ENCODE measurements at places on chromosomes 5 and 9. TPM values are rescaled to one million over a fixed set of nuclear protein-coding genes. Genes with fewer than 3 reads are reported as not detected.

PIP5KL1 gene
- total RNA-seq = not detected

BTNL3 gene
- not detected for total RNA-seq

CDKN2B gene
- not detected for total RNA-seq

MARCOL gene
- not detected for total RNA-seq

PDE6A gene
- total RNA-seq = not detected

PCDHGB3 gene
- total RNA-seq = 3.1 TPM

GAPT gene
- not detected for total RNA-seq

LPAR1 gene
- 45.9 TPM for total RNA-seq

PCDHGB7 gene
- 7.3 TPM for total RNA-seq

KLHL3 gene
- total RNA-seq = 4.2 TPM

ADAMTS6 gene
- 2.6 TPM for total RNA-seq

ZDHHC21 gene
- total RNA-seq = 24.5 TPM

TAF1L gene
- not detected for total RNA-seq

PCAT7 gene
- not detected for total RNA-seq

PCDHB4 gene
- total RNA-seq = 1.6 TPM

GPR150 gene
- under 0.01 TPM for total RNA-seq

ENG gene
- 9.4 TPM for total RNA-seq

COL5A1 gene
- 258 TPM for total RNA-seq

SV2C gene
- under 0.01 TPM for total RNA-seq

ADCY2 gene
- 27.7 TPM for total RNA-seq

SMIM33 gene
- total RNA-seq = not detected

IFNA2 gene
- not detected for total RNA-seq

NEUROG1 gene
- not detected for total RNA-seq

DRD1 gene
- total RNA-seq = not detected

SLCO6A1 gene
- 0.52 TPM for total RNA-seq

EMB gene
- 3.7 TPM for total RNA-seq

SLC23A1 gene
- not detected for total RNA-seq

AGXT2 gene
- not detected for total RNA-seq

CNTNAP3 gene
- 4.2 TPM for total RNA-seq

EPB41L4B gene
- 6.8 TPM for total RNA-seq

CARTPT gene
- not detected for total RNA-seq

C5orf22 gene
- total RNA-seq = 13.0 TPM

KDM4C gene
- total RNA-seq = 50.1 TPM

FOXD4L3 gene
- not detected for total RNA-seq

SAXO1 gene
- total RNA-seq = not detected

CACFD1 gene
- total RNA-seq = 4.7 TPM

TENT4A gene
- total RNA-seq = 15.1 TPM

PCDHGA9 gene
- 4.7 TPM for total RNA-seq

DAPK1 gene
- 18.8 TPM for total RNA-seq

SLC46A2 gene
- total RNA-seq = under 0.01 TPM

PCDHGB5 gene
- 3.7 TPM for total RNA-seq

ENTREP1 gene
- 15.1 TPM for total RNA-seq

FAM53C gene
- 17.2 TPM for total RNA-seq

VCAN gene
- 254 TPM for total RNA-seq

PLAC8L1 gene
- not detected for total RNA-seq

MTREX gene
- 85.1 TPM for total RNA-seq

C5orf52 gene
- not detected for total RNA-seq
